ENCODE measurements at places on chromosomes 11 and 22.

DNA sequence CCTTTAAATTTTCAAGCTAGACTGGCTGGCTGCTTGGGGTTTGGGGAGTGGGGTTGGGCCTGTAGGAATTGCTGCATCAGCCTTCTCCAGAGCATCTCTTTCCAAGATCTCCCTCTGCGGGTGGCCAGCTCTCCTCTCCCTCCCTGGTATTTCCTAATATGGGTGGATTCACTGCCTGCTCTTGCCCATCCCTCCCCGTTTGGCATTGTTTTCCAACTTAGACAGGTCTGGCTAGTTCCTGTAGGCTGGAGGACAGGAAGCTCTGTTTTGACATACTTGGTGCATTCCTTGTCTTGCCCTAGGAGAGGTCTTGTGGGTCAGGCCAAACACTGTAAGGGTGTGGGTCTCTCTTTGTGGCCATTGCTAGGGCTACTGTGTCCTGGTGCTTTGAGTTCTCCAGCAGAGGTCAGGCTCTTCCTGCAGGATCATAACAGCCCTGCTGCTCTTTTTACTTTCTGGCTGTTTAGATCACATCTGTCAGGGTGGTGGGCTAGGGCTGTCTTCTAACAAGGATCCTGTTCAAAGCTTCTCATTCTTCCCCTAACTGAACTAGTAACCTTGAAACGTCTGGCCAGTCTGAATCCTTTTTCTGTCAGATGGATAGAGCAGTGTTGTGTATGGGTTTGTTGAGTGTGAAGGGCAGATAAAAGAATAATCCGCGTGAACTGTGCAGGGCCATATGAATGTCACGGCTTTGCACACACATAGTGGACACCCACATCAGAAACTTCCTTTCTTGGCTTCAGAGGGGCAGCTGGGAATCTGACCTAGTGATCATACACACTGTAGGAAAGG, 18.3 kb upstream of the MICALL1 start:
- DNase-seq: peak; percentile 89

DNA sequence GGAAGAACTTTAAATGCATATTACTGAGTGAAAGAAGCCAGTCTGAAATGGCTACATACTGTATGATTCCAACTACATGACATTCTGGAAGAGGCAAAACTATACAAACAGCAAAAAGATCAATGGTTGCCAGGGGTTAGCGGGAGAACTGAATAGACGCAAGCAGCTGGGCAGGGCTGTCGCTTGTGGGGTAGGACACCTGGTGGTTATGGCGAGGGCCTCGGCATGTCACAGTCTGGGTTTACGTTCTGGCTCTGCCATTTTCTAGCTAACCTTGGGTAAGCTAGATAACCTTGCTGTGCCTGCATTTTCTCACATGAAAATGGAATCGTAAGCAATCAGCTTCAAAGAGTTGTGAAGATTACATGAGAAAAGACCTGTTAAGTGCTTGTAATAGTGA, 55.2 kb upstream of the SYT13 start:
- DNase-seq: no peak

GRCh38 chr11:31687861-31688260, 123.3 kb downstream of the PAX6 start:
- no peak for DNase-seq

DNA sequence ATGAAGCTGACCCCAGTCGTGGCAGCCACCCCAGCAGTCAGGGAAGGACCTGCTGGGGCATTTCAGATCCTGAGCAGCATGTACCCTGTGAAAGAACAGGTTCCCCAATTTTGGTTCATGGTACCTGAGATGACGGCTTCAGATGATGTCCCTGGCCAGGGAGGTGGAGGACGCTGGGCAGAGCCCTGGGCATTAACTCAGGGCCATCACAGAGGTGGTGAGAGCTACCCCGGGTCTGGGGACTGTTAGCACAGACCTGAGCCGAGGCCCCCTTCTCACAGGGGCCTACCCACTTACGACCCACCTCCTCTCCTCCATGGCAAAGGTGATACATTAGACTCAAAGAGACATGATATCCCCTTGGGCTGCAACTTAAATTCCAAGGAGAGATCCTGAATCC, 68.1 kb downstream of the CDKN1C start:
- DNase-seq: no peak

- DNase-seq: peak; percentile 82
Observed at GRCh38 chr22:24289114-24289513, 18.5 kb downstream of the SPECC1L start.

- DNase-seq: no peak
Observed at GRCh38 chr11:64373598-64373974, 14.6 kb downstream of the RPS6KA4 start.

Data from AG20443 (cell line).